GM23248 (cell line): ENCODE measurements at places on chromosomes 1 and 21. TPM values are rescaled to one million over a fixed set of nuclear protein-coding genes. Genes with fewer than 3 reads are reported as not detected.

Gene SPRR2A
- not detected in 2 replicates for total RNA-seq

Gene TMEM200B
- 20.4 TPM in 2 replicates for total RNA-seq

Gene LIPI
- not detected in 2 replicates for total RNA-seq

Gene CR2
- not detected in 2 replicates for total RNA-seq

- DNase-seq: no peak
- no peaks in the 10 kb centered on the region for H3K36me3 ChIP-seq
- no peak overlapping the region for H3K4me3 ChIP-seq
Observed at GRCh38 chr1:180603223-180603849, 28.5 kb upstream of the XPR1 start.

DNA sequence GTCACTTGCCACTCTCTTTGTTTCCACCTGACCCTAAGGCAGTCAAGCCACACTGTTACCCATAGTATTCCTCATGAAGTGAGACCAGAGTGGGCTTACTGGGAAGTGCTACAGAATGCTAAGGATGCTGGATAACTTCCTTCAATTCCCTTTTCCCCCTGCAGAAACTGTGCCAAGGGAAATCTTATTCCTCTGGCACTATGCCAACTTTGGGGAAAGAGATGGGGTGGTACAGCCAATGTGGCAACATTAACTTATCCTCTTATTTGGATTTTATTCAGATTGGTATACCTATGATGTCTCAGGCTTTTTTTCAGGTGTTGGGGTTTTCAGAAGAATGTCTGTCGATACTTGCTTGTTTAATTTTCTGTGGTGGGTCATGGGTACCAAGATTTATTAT, 599.4 kb upstream of the PBX1 start:
- H3K36me3 ChIP-seq: no peaks in the 10 kb centered on the region
- no peaks in the 10 kb centered on the region for H3K4me1 ChIP-seq
- H3K27me3 ChIP-seq: no peaks in the 10 kb centered on the region

DNA sequence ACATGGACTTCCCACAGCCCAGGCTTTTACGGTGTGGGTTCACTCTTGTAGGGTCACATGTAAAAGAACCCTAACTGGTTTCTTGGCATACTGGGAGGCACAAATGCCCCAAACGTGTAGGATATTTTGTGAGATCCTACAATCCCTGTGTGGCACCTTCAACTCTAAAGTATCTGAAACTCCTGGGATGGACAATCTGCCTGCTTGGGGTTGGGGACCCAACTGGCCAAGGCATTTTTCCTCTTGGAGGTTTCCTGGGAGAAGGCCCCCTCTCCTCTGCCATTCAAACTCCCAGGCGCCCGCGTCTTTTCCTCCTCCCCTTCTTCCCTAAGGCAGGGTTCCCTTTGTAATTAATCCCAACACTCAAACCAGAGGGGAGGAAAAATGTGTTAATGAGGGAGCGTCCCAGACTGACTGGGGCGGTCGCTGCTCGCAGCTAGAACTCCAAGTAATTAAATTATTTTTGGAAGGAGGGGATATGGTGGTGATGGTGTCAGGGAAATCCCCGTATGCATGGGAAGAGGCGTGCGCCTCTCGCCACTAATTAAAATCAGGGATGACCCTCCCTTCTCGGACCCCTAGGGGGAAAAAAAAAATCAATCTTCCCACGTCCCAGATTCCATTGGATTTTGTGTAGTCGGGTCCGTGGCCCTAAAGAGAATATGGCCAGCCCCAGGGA, 681 bp upstream of the VANGL2 start:
- no peaks in the 10 kb centered on the region for H3K36me3 ChIP-seq
- no peak overlapping the region for H3K27ac ChIP-seq
- H3K4me1 ChIP-seq: no peaks in the 10 kb centered on the region
- DNase-seq: no peak
- H3K27me3 ChIP-seq: peaks cover 69% of the 10 kb centered on the region
- no peak overlapping the region for H3K4me3 ChIP-seq
